ENCODE measurements at places on chromosomes 12 and 14.

DNA sequence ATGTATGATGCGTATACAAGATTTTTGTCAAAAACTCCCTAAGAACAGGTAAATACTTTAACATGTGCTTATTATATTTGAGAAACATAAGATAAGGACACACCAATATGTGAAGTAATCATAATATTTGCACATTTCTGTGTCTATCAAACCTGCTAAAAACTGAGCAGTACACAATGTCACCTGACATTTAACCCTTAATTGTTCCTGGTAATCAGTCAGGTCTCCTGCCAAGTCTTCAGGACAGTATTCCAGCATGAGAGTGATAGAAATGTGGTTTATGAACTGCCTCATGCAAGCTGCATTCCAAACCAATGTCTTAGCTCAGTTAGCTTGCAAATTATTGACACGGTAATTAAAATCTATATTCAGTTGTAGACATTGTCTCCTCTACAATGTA lies 4.2 kb downstream of the SOX5 start:
- no peak for DNase-seq

GRCh38 chr12:90254796-90255195 lies 546.2 kb upstream of the ATP2B1 start:
- DNase-seq, result no peak

DNA sequence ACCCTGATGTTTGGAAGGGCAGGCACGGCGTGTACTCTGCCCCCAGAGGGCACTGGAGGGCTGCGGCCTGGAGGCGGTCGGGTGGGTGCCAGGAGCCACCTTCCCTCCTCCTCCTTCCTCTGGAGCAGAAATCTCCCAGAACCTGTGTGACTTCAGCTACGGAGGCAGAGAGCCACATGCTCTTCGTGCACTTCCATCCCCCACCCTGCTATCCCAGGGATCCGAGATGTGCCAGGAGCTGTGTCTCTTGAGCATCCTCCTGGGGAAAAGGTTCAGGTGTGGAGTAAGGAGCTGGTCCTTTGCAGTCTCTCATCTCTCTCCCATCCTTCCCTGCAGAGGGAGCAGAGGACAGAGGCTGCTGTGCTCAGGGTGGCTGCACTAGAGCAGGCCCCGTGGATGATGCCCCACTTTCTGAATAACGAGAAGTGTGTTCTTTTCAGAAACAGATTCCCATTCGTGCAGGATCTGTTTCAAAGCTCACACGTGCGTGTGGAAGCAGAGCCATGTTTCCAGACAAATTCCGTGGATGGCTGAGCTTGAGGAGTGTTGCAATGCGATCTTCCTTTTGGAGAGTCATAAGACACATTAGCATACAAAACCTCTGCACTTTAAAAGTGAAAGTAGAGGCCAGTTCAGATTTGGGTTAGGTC lies 162.9 kb downstream of the ADGRD1 start:
- no peak for DNase-seq

GRCh38 chr14:53190938-53191337 lies 37.8 kb upstream of the DDHD1 start:
- DNase-seq, result no peak

DNA sequence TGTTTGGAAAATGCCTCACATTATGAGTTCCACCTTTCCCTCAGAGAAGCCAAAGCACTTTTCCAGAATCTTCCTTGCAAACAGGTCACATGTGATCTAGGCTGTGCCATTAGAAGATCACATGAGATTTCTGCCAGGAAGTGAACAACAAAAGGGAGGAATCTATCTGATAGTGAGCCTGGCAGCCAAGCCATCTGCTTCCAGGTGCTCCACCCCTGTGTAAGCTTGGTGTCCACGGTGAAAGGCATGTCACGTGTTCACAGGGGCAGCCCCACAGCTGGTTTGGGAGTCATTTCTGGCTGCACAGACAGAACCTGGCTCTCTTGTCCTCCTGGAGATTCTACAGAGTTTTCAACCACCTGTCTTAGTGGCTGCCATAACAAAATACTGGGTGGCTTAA lies 3.5 kb upstream of the KSR2 start:
- no peak for DNase-seq

DNA sequence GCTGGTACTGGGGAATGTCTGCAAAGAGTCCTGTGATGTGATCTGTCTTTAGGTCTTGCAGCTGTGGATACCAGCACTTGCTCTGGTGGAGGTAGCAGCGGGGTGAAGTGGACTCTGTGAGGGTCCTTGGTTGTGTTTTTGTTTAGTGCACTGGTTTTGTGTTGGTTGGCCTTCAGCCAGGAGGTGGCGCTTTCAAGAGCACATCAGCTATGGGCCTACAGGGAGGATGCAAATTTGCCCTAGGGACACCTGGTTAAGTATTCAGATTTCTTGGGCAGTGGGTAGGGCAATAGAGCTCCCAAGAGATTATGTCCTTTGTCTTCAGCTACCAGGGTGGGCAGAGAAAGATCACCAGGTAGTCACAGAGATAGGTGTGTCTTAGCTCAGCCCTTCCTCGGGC lies 63.8 kb downstream of the PTGER2 start:
- no peak for DNase-seq

Data from Panc1 (cell line).